ENCODE measurements at places on chromosomes 6 and 20.

DNA sequence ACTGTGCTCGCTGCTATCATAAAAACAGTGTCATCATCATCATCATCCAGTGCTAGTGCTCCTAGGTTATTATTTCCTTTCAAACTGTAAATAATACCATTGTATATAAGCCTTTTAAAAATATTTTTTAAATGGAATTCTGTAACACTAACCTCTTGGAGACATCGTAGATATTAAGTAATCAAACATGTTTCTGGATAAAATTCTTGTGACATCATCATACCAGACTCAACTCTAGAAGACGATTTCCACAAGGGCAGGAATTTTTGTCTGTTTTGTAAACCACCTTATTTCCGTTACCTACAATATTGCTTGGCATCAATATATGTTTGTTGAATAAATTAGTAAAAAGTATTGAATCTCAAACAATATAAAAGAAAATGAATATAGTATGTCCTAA lies 40.4 kb downstream of the EPB41L2 start:
- no peak for DNase-seq

- DNase-seq, result no peak
Measured at GRCh38 chr6:131982740-131983259, 31.6 kb upstream of the CCN2 start.

- no peak for DNase-seq
Measured at GRCh38 chr6:1416191-1416760, 26.9 kb downstream of the FOXF2 start.

DNA sequence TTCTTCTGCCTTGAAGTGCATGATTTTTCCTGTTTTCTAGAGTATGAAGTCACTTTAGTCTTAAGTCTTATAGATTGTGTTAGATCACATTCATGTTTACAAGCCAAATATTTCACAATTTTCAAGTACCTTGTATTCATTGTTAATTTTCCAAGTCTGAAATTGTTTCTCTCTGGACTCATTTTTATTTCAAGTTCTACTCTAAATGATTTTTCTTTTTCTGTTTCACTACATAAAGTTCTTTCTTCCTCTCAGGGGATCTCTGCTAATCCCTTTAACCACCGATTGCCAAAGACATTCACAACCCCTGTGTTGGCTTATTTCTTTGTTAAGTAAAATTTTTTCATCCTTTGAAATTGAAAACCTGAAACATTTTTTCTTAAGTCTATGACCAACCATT lies 805.7 kb downstream of the KIF16B start:
- DNase-seq, result no peak

DNA sequence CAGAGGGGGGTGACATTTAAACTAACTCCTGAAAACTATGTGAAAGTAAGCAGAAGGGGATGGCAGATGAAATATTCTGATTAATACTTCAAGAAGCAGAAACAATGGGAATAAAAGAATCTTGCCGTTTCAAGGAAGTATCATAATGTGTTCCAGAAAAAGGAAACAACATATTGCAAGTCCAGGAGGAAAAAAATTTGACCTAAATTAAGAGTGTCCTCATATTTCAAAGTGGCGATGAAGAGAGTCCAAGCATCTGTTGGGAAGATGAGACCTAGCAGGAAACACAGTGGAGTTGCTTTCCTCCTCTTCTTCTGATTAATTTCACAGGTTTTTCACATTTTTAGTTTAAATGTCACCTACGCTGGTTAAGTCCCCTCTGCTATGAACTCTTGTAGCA lies 45.6 kb upstream of the TNFAIP3 start:
- no peak for DNase-seq

DNA sequence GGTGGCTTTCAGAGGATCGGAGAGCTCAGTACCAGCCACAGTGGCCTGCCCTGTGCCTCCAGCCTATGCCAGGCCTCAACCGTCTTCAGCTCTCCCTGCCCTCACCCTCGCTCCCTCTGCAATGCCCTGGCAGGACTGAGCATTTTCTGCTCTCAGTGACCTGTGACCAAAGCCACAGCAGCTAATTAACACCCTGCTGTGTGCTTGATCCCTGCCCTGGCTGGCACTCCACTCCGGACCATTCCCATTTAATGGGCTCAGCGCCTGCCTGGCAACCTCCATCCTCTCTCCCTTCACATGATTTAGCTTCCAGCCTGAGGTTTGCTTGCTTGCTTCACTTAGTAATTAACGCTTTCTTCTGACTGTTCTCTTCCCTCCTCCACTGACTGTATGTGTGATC lies 287.5 kb downstream of the LRFN2 start:
- no peak for DNase-seq

- DNase-seq, result no peak
Measured at GRCh38 chr6:53654745-53655240, 10.8 kb downstream of the KLHL31 start.

GRCh38 chr6:169221264-169221663 lies 32.4 kb downstream of the THBS2 start:
- no peak for DNase-seq

- no peak for DNase-seq
Measured at GRCh38 chr6:89353702-89354392, 1.3 kb upstream of the UBE2J1 start.

DNA sequence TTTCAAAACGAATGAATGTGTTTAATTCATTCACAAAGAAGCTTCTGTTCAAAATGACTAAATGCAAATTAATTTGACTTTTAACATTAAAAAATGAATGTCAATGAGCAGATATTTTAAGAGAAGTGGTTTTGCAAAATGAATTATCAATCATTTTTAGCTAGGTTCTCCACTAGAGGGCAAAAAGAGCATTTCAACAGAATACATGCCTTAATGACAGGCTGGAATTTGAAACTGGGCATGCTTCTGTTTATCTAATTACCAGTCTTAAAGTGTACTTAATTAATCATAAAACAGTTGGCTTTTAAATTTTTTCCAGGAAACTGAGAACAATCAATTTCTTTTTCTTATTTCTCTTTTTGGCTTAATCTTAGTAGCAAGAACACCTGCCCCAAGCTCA lies 63.8 kb upstream of the TINAG start:
- no peak for DNase-seq

DNA sequence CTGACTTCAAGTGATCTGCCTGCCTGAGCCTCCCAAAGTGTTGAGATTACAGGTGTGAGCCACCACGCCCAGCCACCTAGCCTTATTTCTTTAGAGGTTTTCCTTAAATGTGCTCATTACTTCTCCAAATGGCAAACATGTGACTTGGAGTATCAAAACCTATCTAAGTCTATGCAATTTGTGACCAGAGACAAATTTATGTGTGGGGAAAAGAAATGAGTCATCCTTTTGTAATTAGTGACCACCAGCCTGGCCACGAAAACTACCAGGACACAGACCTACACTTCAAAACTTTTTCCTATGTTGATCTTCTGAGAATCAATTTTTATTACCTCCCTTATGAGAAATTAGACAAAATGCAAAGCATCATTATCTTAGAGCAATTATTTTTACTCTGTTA lies 64.6 kb upstream of the OGFRL1 start:
- no peak for DNase-seq

DNA sequence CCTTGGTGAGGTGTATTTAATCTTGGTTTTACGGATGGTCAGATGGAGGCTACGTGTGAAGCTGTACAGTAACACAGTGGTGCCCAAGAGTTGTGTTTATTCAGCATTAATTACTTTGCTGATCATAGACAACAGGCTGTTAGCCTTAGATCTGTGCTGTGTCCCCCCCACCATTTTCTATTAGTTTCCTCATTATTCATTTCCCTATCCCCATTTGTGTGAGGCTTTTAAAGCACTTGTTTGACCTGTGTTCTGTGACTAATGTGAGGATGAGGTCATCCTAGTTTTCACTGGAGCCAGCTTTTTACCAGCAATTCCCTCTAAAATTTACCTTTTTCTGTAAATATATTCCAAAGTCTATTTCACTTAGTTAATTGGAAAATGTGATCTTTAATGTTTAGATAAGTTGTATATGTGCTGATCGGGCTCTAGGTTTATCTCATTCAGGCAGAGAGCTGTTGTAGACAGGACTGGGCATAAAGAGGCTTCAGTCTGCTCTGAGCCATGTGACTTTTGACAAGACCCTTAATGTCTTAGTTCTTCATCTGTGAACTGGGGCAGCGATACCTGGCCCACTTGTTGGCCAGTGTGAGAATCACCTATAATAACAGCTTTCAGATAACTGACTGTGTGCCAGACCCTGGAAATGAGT lies 8.4 kb downstream of the MAPRE1 start:
- DNase-seq, result no peak

GRCh38 chr6:166512567-166512966 lies 73.9 kb downstream of the RAMACL start:
- DNase-seq, result no peak

DNA sequence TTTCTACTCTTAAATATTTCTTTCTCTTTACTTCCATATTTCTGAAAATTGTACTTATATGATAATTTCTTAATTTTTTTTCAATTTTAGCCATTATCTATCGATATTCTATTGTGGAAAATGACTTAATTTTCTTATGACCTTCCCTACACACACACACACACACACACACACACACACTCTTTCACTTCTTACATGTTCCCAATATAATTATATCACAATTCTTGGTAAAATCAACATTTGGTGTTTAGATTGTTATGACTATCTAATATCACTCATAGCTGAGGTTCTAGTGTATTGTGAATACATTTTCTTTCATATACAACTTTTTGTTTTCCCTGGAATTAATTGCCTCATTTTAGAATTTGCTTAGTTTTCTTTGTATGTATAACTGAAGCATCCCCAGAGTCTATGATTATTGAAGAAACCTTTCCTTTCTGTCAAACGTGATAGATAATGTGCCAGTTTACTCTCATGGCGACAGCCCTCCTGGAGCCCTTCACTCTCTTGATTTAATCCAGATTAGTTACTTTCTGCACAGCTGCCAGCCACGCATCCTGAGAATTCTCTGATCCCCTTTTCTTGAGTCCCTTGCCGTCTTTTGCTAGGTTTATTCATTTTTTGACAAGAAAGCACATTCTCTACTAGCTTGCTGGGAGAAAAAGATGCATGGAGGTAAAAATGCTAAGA lies 63.4 kb downstream of the RNF182 start:
- no peak for DNase-seq

GRCh38 chr6:43970068-43970912 lies 157.0 kb downstream of the MRPL14 start:
- DNase-seq, result no peak

- no peak for DNase-seq
Measured at GRCh38 chr20:56802805-56803204, 173.7 kb downstream of the TFAP2C start.

DNA sequence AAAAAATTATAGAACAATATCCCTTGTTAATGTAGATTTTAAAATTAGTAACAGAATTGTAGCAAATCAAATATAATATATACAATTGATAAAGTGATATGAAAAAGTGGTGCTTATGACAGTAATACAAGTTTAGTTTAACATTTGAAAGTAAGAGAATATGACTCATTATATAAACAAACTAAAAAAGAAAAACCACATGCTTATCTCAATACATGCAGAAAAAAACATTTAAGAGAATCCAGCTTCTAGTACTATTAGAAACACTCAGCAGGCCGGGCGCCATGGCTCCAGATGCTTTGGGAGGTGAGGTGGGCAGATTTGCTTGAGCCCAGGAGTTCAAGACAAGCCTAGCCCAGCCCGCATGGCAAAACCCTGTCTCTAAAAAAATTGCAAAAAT lies 60.7 kb upstream of the LAMA2 start:
- DNase-seq, result no peak

DNA sequence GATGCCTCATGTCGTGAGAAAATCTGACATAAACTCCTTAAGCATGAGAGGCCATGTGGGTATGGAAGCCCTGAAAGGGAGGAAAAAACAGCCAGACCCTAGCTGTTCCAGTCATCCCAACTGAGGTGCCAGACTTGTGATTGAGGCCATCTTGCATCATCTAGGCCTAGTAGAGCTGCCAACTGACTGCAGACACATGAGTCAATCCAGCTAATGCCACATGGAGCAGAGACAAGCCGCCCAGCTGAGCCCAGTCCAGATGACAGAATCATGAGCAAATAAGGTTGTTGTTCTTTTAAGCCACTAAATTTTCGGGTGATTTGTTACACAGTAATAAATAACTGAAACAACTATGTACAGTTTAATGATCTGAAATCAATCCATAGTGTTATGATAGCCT lies 680.9 kb downstream of the MAFB start:
- no peak for DNase-seq

DNA sequence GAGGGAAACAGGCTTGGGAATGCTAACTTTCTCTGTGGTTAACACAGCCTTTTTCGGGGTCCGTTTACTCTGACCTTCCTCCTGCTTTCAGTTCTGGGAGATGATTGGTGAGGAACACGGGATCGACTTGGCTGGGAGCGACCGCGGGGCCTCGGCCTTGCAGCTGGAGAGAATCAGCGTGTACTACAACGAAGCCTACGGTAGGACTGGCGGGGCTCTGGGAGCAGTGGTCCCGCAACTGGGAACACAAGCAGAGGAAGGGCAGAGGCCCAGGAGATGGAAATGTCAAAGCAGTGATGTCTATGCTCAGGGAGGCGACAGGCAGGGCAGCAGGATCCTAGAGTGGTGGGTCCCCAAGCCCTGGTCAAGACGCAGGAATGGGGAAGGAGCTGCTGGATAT lies 3.5 kb downstream of the TUBB1 start:
- no peak for DNase-seq

GRCh38 chr6:115728171-115728570 lies 332.5 kb downstream of the FRK start:
- no peak for DNase-seq

GRCh38 chr6:215335-216034 lies 76.8 kb upstream of the DUSP22 start:
- no peak for DNase-seq

DNA sequence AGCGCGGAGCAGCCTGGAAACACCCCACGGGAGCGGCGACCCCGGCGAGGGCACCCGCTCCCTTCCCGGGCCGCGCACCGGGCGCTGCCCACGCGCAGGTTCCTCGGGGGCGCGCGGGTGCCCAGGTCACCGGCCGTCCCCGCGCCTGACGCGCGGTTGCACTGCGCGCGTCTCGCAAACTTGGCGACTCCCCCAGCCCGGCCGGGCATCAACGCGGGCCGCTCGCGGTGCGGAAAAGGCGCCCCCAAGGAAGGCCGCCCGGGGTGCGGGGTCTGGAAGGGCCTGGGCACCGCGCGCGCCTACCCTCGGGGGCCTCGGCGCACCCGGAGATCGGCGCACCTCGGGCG lies 555 bp upstream of the ZBTB46 start:
- DNase-seq, result no peak

DNA sequence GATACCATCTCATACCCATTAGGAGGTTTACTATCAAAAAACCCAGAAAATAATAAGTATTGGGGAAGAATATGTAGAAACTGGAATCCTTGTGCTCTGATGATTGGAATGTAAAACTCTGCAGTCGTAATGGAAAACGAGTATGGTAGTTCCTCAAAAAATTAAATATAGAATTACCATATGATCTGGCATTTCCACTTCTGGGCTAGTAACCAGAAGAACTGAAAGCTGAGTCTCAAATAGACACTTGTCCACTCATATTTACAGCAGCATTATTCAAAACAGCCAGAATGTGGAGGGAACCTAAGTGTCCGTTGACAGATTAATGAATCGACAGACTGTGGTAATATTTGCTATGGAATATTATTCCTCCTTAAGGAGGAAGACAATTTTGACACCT lies 44.3 kb downstream of the FOXC1 start:
- no peak for DNase-seq

GRCh38 chr6:968791-969190 lies 275.9 kb upstream of the EXOC2 start:
- DNase-seq, result no peak

Data from NT2/D1 (cell line).